ENCODE measurements at places on chromosomes 4 and X. TPM values are rescaled to one million over a fixed set of nuclear protein-coding genes. Genes with fewer than 3 reads are reported as not detected.

The FRMD7 gene
- polyA plus RNA-seq = 1.7 TPM

The PAGE5 gene
- not detected for polyA plus RNA-seq

The CFAP97 gene
- 52.3 TPM for polyA plus RNA-seq

The CD99 gene
- 206 TPM for polyA plus RNA-seq

The MEPE gene
- polyA plus RNA-seq = not detected

The PNMA6A gene
- polyA plus RNA-seq = 7.0 TPM

The UBL4A gene
- 28.1 TPM for polyA plus RNA-seq

The MAGEB2 gene
- not detected for polyA plus RNA-seq

The MYOZ2 gene
- polyA plus RNA-seq = 0.55 TPM

The HSFX3 gene
- polyA plus RNA-seq = not detected

The RNF128 gene
- polyA plus RNA-seq = 10.3 TPM

The SLC39A8 gene
- polyA plus RNA-seq = 26.0 TPM

The TCEAL2 gene
- 26.0 TPM for polyA plus RNA-seq

The GAGE12F gene
- not detected for polyA plus RNA-seq

The LGI2 gene
- 35.5 TPM for polyA plus RNA-seq

The ASB9 gene
- 11.5 TPM for polyA plus RNA-seq

The ADAM29 gene
- polyA plus RNA-seq = not detected

The CTAG2 gene
- polyA plus RNA-seq = not detected

The GAGE2A gene
- polyA plus RNA-seq = not detected

The TMPRSS11B gene
- polyA plus RNA-seq = not detected

The NAT8L gene
- polyA plus RNA-seq = 7.6 TPM

The NPFFR2 gene
- 0.92 TPM for polyA plus RNA-seq

The SSX1 gene
- polyA plus RNA-seq = not detected

The HMGN5 gene
- 67.6 TPM for polyA plus RNA-seq

The DCAF16 gene
- 46.9 TPM for polyA plus RNA-seq

The XK gene
- polyA plus RNA-seq = 1.2 TPM

The DRP2 gene
- 1.9 TPM for polyA plus RNA-seq

The FHDC1 gene
- polyA plus RNA-seq = 4.0 TPM

The SCML2 gene
- 8.5 TPM for polyA plus RNA-seq

The TLR1 gene
- polyA plus RNA-seq = 3.8 TPM

The ART3 gene
- 0.40 TPM for polyA plus RNA-seq

The PCDH19 gene
- 1.9 TPM for polyA plus RNA-seq

The FGF13 gene
- 30.8 TPM for polyA plus RNA-seq

All from right renal cortex interstitium (tissue), 3 donors.